ENCODE measurements at places on chromosomes 4 and X.

- no peak for DNase-seq
Observed at GRCh38 chrX:38864165-38864564, 62.9 kb downstream of the MID1IP1 start.

GRCh38 chr4:11589676-11590075 is 161.0 kb upstream of the HS3ST1 start:
- no peak for DNase-seq

DNA sequence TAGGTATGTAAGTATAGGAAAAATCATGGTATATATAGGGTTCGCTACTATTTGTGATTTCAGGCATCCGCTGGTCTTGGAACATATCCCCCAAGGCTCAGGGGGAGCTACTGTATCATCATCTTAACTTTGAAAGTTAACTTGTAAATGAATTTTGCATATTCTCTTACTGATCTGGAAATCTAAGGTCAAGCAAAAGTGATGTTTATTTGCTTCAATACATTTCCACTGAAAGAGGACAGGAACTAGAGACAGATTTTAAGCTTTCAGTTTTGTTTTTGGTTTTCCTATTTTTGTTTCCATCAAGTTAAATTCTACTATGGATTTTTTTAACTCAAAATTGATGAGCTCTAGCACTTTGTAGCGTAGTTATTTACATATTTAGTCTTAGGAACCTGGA is 56.2 kb downstream of the NAF1 start:
- no peak for DNase-seq

- no peak for DNase-seq
Observed at GRCh38 chrX:11321986-11322385, 28.8 kb downstream of the AMELX start.

DNA sequence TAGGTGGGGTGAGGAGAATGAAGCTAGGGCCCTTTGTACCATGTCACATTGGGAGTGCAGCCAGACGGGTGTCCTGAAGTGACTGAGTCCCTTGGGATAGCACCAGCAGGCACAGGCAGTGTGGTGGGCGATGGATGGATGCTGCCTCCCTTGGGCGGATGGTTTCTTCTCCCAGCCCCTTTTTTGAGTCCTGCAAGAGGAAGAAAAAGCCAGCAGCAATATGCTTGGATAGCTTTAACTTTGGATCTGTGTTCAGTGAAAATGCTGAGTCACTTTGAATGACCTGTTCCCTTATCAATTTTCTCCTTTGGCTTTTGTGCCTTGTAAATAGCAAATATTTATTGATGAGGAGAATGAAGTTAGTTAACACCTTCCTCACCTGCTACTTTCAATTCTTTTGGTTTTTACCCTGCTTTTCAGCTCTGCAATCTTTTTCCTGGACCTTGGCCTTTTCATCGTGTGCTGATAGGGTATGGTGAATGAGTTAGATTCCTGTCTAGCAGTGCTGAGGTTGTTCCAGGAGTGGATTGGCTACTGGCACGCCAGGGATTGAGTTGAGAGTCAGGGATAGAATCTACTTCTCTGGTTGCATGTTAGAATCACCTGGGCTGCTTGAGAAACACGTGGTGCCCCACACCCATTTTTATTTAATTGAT is 10.2 kb downstream of the DCUN1D4 start:
- peak; percentile 0 for DNase-seq

DNA sequence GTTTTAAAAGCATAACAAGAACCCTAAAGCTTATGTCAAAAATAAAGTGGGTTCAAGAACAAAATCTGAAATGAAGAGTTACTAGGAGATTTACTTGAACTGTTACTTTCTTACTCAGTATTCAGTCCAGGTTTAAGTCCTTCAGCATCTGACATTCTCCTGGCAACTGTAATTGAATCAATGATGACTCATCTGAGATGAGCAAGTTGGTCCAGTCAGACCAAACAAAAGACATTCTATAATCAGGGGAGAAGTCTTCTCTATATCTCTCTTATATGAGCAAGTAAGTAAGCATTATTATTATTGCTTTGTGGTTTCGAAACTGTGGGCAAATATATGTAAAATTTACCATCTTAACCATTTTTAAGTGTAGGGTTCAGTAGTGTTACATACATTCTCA is 34.6 kb downstream of the MAP9 start:
- no peak for DNase-seq

DNA sequence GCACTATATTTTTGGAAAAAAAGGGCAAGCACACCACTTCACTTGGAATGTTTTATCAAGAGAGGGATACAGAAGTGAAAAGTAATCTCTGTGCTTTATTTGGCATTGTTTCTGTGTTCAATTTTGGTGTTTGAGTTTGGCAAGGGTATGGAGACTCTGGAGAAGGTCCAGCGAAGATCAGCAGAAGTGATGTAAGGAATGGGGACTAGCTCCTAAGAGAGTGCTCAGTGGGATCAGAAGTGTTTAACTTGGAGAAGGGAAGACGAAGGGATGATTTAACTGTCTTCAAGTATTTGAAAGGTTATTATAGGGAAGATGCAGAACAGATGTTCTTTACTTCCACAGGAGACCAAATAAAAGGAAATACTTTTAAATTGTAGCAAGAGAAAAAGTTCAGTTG is 74.3 kb downstream of the CFAP299 start:
- no peak for DNase-seq
